ENCODE measurements at places on chromosomes 11 and 22.

- DNase-seq = no peak
Measured at GRCh38 chr11:69116671-69117070, 39.1 kb upstream of the SMIM38 start.

DNA sequence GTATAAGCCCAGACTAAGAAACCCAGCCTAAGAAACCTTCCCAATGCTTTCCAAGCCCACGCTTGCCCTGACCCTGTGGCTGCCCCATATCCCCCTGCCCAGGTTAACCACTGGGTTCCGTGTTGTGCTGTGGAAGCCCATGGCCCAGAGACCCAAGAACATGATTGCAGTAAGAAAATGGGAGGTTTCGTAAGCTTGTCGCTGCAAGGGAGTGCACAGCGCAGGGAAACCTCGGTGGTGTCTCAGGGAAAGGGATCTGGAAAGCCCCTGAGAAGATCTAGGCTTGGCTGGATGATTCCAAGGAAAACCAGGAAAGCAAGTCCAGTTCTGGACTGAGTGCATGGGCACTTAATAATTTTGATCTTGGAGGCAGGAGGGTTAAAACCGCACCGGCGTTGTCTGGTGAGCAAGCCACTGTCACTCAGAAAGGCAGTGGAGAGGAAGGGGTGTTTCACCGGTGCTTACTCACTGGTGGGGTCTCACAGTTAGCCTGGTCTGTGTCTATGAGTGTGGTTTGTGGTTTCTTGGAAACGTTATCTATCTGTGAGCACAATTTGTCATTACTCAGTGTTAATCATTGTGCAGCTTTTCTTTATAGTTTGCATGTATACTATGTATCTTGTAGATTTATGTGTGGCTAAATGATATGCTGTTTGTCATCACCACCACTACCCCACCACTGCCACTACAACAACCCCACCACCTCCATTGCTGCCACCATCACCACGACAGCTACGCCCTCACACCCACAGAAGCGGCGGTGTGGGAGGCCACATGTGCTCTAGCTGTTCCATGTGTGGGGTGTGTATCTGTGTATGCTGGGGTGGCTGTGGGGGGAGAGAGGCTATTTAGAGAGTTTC is 53.3 kb upstream of the PRDM11 start:
- DNase-seq = no peak

DNA sequence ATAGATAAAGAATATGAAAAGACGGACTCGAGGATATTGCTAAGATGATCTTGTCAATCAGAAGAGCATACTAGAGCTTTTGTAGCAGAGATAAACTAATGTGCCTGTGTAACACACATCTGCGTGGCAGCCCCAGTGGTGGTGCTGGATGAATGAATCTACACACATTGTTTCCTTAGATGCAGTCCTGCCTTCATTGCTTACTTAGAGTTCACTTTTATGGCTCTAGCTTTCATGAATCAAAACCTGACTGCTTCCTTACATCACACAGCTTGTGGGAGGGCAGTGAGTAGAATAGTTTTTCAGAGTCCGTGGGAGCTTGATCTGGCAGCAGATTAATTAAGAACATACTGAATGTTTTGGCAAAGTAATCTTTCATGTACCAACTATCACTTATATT is 83.7 kb downstream of the EXT2 start:
- no peak for DNase-seq

GRCh38 chr11:9748361-9748970 is 84.6 kb downstream of the SWAP70 start:
- DNase-seq = peak; percentile 9

DNA sequence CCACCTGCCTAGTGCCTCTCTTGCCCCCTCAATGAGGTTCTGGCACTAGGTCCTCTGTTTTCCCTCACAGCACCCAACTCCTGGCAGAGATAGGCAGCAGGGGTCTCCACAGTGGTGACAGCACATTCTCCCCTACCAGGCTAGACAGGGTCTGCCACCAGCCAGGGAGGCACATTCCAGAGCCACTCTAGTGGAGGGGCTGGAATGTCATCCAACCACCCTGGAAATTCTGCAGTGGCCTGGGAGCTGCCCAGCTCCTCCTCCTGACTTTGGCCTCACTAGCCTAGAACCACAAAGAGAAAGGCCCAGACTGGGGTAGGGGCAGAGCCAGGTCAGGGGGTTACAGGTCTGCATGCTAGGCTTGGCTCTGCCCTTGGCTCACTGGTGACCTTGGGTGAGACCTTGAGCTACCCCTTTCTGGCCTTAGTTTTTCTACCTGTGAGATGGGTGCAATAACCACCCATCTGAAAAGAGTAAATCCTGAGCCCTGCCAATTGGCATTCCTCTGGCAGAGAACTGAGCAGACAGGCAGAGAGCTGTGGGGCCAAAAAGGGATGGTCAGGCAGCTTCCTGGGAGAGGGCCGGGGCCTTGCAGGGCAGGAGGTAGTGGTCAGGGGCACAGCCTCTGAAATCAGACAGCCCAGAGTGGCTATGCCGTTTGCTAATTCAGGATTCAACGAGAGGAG is 7.1 kb downstream of the P2RY2 start:
- no peak for DNase-seq

GRCh38 chr11:1117992-1118391 is 39.8 kb upstream of the MUC5AC start:
- no peak for DNase-seq

GRCh38 chr11:13661074-13661623 is 7.3 kb upstream of the FAR1 start:
- DNase-seq = no peak

- DNase-seq = no peak
Measured at GRCh38 chr11:128116447-128116846, 470.9 kb downstream of the ETS1 start.

- no peak for DNase-seq
Measured at GRCh38 chr11:119671051-119671450, 57.9 kb downstream of the NECTIN1 start.

DNA sequence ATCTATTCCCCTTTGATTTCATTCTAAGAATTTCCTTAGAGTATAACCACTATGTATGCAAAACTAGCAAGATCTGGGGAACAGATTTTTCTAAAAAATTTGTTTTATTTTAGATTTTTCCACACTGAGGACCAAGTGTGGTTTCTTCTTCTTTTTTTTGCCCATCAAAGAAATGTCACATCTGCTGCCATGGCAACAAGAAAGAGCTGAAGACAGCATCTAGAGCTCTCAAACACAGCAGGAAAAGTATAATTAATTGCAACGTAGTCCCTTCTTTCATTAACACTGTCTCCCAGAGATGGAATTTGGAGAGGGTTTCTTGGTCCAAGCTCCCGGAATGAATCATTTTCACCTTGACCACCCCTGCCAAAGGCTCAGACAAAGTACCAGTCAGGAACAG is 256.7 kb upstream of the CCDC90B start:
- DNase-seq = no peak

DNA sequence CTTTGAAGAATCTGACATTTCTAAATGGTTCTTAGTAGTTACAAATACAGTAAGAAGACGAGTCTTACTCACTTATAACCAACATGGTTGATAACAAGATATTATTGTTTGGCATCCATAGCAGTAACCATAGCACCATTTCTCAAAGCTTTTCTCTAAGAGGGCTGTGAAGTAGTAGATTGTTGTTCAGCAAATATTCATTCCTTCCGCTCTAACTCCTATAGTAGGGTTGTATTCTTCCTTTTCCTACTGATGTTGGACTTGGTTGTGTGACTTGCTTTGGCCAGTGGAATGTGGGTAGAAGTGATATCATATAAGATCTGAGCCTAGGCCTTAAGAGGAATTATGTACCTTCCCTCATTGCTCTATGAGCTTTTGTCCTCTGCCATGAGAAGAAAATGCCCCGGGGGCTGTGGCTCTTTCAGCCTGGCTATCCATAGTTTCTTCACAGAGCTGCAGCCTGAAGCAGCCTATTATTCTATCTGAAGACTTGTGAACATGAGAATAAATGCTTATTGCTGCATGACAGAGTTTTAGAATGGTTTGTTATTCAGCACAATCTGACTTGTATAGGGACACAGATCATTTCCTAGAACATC is 28.9 kb upstream of the ZBED5 start:
- DNase-seq = no peak

- DNase-seq = no peak
Measured at GRCh38 chr22:28911777-28912669, 28.7 kb downstream of the ZNRF3 start.

DNA sequence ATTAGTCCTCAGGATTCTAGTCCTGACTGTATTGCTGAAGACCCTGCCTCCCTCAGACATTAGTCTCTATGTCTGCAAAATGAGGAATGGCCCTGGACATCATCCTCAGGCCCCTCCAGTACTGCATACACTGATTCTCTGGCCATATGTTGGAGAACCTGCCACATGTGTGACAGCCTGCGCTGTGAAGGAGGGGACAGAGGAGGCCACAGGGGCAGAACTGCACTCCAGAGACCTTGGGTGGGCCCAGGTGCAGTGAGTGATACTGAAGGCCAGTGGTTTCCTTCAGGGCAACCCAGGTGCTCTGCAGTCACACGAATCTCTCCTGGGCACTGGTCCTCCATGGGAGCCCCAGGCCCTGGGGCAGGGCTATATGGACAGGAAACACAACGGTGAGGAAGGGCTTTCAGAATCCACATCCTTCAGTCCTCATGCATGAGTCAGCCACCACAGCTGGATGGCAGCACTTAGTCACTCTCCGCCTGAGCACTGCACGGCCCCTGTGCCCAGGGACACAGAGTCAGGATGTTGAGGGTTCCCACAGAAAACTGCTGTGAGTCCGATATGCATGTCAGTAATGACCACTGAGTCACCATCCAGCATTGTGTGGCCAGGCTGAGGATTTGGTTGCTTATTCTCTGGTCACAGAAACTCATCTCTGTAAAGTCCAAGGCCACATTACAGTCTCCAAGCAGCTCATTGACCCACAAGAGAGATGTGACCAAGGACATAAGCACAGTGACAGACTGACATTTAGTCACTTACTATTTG is 39.7 kb downstream of the ME3 start:
- no peak for DNase-seq

GRCh38 chr11:84193706-84194105 is 907.5 kb upstream of the CCDC90B start:
- DNase-seq = no peak

DNA sequence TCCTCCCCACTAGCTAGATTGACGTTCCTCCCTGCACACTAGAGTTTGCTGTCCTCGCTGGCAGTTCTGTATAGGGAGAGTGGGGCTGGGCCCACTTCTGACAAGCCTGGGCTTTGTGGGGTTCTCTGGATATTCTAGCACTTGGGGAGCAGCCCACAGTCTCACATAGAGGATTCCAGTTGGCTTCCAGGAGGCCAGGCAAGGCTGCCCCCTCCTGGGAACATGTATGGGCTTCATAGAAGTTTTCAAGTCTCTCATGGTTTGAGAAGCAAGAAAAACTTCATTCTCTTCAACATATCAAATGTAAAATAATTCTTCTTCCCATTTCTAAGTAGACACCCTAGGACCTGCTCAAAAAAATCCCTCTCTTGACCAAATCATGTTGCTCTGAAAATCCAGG is 87.5 kb downstream of the NAV2 start:
- DNase-seq = no peak

GRCh38 chr22:46370584-46371291 is 35.2 kb downstream of the TRMU start:
- no peak for DNase-seq

- no peak for DNase-seq
Measured at GRCh38 chr11:5666402-5666793, 18.5 kb downstream of the TRIM5 start.

GRCh38 chr11:32829680-32830412 is at the start of gene PRRG4:
TSS of gene PRRG4 (plus strand) at chr11:32829927. CDS start at chr11:32830530, 603 bp downstream.
- no peak for DNase-seq

DNA sequence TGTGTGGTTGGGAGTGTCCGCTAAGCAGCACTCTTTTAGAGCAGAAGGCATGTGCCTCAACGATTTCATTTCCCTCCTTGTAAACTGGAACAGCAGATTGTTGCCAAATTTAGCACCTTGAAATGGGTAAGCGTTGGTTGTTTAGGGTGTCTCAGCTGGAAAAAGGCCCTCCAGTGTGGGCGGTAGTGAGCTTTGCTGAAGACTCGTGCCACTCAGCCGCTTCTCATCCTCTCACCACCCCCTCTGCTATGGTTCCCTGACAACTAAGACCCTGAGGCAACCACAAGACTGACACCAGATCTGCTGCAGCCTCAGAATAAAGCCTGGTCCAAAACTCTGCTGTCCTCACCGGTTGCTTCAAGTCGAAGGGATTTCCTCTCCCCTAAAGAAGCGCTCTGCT is 9.9 kb upstream of the FERMT3 start:
- no peak for DNase-seq

GRCh38 chr11:130873761-130874160 is 42.5 kb downstream of the SNX19 start:
- DNase-seq = no peak

Measured in DMS 273 treated with DMSO at 0.1 percent for 48 hours (cell line).